T-helper 2 cell (primary cell): ENCODE measurements at places on chromosomes 3 and 15.

DNA sequence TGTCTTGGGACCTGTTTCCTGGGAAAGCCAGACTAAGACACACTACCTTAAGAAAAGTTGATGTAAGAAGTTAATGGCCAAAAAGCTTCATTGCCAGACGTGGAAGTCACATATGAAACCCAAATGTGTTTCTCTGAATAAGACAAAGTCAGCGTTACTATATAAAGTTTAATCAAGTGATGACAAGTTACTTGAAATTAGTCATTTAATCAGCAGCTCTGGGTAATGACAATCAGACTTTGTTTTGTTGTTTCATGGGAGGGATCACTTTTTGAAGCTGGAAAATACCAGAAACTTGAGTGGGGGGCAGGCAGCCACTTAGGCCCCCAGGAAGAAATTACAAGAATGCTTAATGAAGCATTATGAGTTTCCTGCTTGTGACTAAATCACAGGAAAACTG, 218.6 kb downstream of the PTPRG start:
- no peak for DNase-seq

DNA sequence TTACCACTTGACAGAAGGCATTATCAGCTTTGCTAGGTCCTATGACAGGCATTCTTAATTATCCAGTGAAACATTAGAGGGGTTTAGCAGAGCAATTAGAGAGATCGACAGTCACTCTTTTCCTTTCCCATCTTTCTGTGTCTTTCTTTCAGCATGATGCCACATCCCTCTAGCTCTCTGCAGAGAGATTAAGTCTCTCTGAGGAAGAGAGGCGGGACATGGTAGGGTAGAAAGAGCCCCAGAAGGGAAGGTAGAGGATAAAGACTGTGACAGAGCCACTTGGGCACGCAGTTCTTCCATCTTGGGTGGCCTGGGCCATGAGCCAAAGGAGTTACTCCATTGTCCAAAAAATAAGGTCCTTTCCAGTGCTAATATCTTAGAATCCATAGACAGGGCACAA, 55.8 kb downstream of the HHLA2 start:
- no peak for DNase-seq

DNA sequence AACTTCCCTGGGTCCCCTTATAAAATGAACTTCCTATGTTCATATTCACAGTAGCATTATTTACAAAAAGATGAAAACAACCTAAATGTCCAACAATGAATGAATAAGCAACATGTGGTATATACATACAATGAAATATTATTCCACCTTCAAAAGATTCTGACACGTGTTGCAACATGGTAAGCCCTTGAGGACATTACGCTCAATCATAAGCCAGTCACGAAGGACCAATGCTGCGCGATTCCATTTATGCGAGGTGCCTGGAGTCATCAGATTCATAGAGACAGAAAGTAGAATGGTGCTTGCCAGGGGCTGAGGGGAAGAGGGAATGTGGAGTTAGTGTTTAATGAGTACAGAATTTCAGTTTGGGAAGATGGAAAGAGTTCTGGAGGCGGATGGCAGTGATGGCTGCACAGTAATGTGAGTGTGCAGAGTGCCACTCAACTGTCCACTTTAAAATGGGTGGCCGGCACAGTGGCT, 88.8 kb upstream of the ALDH1A3 start:
- DNase-seq: no peak

DNA sequence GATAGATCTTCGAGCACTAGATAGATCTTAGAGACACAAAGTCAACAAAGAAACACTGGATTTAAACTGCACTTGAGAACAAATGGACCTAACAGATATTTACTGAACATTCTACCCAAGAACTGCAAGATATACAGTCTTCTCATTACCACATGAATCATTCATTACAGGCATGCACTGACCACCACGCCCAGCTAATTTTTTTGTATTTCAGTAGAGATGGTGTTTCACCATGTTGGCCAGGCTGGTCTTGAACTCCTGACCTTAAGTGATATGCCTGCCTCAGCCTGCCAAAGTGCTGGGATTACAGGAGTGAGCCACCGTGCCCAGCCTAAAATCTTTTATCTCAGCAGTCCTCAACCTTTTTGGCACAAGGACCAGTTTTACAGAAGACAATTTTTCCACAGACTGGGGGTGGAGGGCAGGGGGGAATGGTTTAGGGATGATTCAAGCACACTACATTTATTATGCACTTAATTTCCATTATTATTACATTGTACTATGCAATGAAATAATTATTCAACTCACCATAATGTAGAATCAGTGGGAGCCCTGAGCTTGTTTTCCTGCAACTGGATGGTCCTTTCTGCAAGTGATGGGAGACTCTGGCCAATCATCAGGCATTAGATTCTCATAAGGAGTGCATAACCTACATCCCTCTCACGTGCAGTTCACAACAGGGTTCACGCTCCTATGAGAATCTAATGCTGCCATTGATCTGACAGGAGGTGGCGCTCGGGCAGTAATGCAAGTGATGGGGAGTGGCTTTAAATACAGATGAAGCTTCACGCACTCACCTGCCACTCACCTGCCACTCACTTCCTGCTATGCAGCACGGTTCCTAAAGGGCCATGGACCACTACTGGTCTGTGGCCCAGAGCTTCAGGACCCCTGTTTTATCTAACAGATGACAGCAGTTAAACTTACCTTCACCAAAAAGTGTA, 21.7 kb downstream of the CSNK1G1 start:
- no peak for DNase-seq

DNA sequence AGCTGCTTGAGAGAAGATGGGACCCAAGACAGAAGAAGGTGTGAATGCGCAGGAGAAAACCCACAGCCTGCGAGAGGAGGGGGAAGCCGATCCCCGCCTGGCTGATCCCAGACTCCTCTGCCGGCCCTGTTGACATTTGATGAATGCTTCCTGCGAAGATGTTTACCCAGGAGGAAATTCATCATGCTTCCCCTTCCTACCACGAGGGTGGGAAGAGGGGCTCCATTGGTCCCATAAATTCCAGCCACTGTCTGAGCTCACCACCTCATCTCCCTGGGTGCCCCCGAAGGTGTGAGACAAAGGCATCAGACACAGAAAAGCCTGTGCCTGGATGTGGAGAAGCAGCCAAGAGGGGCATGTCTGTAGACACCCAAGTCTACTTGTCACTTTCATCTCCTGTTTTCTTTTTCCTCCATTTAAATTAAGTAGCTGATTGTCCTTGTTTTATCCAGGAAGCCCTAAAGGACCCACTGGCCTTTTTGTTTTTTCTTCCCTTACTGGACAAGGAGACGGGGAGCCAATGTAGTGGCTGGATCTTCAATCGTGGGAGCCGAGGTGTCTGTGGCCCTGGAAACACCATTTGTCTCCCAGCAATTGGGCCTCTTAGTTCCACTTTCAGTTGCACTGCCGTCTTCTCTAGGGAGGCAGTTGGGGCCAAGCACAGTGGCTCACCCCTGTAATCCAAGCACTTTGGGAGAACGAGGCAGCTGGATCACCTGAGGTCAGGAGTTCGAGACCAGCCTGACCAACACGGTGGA, 95.3 kb upstream of the HES1 start:
- DNase-seq: no peak

- no peak for DNase-seq
Measured at GRCh38 chr15:76024021-76024768, 12.0 kb upstream of the NRG4 start.

DNA sequence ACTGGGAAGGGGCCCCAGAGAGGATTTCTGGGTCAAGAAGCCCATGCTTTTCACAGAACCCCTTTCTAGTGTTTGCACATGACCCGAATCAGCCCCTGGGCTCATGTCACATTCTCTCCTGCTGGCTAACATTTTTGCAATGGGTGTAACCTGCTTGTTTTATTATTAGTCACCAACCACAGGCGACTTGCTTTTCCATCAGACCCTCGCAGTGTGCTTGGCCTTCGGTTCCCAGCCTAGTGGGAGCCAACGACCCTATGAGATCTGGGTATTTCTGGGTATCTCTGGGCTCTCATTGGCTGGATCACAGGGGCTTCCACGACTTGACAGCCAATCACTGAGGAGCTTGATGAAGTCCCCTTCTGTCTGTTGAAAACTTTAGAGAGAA, 11.0 kb upstream of the FBLN2 start:
- no peak for DNase-seq

DNA sequence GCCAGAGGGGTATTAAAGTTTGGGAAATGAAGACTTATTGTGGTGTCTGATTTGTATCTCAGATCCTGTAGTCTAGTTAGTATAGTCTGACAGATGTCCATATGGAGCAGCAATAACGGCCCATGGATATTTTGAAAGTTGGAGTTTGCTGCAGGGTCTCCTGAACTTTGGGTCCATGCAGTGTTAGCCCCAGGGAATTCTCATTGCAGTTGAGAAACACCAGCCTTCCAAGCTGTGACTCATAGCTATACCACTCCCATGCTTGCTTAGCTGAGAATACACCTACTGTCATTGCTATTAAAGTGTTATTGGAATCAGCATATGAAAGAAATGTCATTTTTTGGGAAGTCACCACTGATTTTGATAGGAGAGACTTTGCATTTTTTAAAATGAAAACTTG, 29.2 kb downstream of the TMOD2 start:
- DNase-seq: no peak

- no peak for DNase-seq
Measured at GRCh38 chr3:157151151-157151550, 8.8 kb downstream of the CCNL1 start.

DNA sequence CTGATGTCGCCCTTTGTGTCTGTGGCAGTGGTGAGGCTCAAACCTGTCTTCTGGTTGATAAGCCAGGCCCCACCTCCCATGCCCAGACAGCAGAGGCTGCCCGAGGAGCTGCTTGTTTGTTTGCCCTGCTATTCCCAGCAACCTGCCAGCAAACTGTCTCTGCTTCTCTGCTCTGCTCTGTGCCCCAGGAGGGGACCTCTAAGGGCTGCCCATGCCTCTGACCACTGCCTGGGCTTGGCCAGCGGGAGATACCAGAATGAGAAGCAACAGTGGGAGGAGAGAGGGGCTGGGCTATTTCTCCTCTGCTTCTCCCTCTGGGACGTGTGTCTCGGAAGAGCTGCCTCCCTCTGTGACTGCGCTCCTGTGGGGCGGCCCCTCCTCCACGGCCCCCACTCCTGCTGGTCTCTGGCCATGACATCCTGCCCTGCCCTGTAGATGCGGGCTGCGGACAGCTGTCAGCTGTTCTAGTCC, 213.1 kb downstream of the RPLP1 start:
- no peak for DNase-seq

DNA sequence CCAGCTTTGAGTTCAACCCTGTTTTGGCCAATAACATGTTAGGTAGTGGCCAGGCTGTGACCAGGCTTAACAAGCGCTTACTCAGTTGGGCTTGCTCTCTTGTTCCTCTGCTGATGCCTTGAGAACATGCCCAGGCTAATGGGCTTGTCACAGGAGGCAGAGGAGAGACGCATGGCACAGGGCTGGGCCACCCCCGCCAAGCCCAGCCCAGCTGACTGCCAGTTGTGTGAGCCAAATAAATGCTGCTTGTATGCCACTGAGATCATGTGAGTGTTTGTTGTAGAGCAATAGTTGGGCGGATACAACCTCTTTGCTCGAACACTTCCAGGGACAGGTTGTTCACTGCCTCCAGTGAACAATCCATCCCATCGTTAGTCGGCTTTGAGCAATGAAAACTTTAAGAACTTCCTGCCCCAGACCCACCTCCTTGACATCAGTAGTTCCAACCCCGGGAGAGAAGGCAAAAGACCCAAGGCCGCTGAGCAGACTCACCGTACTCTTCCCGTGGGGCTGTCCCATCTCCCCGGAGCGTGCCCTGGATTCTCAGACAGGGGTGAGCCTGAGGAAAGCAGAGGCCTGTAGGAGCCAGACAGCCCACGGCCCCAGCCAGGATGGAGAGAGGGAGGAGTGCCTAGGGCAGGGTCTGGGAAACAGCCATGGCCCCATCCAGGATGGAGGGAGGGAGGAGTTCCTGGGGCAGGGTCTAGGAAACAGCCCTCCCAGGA, 4.1 kb downstream of the PLA2G4F start:
- no peak for DNase-seq

- no peak for DNase-seq
Measured at GRCh38 chr15:39888243-39888642, 31.8 kb downstream of the GPR176 start.

GRCh38 chr15:29596266-29596665, 226.0 kb downstream of the TJP1 start:
- DNase-seq: no peak

GRCh38 chr15:60901647-60902046, 327.5 kb downstream of the RORA start:
- DNase-seq: no peak

- peak; percentile 69 for DNase-seq
Measured at GRCh38 chr3:100634493-100635272, 25.3 kb downstream of the ADGRG7 start.

GRCh38 chr3:45366290-45366689, 22.1 kb upstream of the LARS2 start:
- DNase-seq: no peak

GRCh38 chr3:57966829-57967228, 41.4 kb upstream of the FLNB start:
- no peak for DNase-seq

DNA sequence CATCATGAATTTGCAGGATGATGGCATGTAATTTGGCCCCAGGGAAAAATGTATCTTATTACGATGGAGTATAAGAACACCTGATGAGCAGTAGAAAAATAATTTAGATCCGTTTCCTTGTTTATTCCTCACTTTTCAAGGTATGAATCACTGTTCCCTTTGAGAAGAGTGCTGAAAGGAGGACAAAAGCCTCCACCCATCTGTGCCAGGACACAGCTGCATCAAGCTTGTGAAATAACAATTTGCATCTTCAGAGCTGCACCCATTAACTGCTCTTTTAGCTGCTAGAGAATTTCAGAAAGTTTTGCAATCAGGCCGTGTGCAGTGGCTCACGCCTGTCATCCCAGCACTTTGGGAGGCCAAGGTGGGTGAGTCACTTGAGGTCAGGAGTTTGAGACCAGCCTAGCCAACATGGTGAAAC, 9.6 kb downstream of the CLDND1 start:
- no peak for DNase-seq

DNA sequence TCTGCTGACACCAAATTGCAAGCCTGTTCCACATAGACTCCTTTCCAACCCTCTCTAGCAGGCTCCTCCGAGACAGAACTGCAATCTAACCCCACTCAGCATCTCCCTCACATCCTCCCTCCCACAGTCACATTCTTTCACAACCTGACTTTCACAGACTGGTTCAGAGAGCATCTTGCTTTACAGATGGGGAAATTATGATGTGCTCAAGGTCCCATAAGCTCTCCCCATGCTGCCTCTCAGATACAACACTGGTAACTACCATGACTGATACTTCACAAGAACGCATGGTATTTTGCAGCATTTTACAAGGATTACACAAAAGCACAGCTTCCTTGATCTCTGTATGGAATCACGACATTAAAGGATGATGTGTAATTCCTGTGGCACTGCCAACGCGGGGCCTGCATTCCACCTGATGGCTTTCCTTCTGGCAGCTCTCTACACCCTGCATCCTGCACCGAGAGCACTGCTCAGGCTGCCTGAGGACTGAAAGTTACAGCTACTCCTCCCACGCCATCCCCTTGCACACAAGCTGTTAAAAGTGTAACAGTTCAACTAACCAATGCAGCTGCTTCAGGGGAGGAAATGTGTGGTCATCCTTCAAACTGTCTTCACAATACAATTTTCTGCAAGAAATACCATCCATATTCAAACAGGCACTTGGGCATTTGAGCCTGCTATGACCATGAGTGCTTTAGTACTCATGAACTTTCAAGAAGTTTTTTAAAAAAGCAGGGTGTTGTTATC, 27.6 kb downstream of the TBC1D2B start:
- DNase-seq: peak; percentile 47
